ENCODE measurements at places on chromosomes 4 and X. TPM values are rescaled to one million over a fixed set of nuclear protein-coding genes. Genes with fewer than 3 reads are reported as not detected.

TDO2 gene
- 1.8 TPM for total RNA-seq

MAML3 gene
- 3.1 TPM for total RNA-seq

DNA sequence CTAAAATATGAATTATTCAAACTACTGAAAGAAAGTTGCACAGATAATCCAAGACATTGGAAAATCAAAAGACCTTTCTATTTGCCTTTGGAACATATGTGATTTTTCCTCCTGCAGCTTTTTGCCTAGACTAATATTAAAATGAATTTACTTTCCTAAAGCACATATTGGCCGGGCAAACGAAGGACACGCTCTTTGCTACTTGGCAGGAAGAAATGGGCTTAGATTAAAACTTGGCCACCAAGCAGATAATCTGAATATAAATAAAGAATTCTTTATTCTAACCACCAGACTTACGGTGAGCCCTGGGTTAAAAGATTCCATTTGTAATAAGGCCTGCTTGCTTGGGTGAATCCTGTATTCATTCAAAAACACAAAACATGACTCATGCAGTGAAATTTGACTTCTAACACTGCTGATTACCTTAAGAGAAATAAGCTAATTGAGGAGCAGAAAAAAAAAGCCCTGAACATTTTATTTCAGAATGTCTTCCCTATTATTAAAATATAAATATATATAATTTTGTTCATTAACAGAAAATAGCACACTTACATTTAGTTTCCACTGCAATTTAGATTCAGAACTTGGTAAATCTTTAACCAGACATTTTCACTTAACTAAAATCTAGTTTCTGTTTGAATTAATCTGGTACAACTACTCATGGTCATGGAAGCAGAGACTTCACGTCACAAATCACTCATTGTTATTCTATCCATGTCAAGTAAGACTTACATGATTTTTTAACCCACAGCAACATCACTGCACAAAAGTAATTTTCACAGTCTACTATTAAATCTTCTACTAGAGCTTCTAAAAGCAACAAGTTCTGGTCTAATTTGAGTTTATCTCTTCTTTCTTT, 116.1 kb upstream of the PLAC1 start:
- DNase-seq: no peak

CFP gene
- 0.18 TPM for total RNA-seq

SSX1 gene
- total RNA-seq: not detected

ASB11 gene
- total RNA-seq: not detected

GRCh38 chr4:1253831-1254230, 4.9 kb upstream of the CTBP1 start:
- DNase-seq: no peak

- DNase-seq: no peak
These were observed 755 bp downstream of the KLHL8 start for GRCh38 chr4:87219632-87220093.

DNA sequence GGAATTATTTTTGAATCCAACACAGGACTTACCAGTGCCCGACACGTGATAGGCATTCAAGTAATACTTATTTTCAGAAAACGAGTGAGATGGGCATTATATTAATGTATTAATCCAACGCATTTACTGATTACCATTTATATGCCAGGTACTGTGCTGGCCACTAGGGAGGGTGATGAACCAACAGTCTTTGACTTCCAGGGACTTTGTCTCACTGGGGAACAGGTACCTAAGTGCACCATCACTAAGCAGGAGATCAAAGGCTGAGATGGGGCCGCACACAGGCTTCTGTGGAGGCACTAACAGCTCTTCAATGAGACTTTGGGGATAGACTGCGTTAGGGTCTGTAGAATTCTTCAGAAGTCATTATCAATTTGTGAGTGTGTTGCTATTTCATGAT, 5.7 kb upstream of the TADA2B start:
- no peak for DNase-seq

MCF2 gene
- 2.8 TPM for total RNA-seq

RPS3A gene
- total RNA-seq: 4,133 TPM

CACNA1F gene
- not detected for total RNA-seq

GRCh38 chrX:148271263-148271662, 229.2 kb upstream of the AFF2 start:
- no peak for DNase-seq

DNA sequence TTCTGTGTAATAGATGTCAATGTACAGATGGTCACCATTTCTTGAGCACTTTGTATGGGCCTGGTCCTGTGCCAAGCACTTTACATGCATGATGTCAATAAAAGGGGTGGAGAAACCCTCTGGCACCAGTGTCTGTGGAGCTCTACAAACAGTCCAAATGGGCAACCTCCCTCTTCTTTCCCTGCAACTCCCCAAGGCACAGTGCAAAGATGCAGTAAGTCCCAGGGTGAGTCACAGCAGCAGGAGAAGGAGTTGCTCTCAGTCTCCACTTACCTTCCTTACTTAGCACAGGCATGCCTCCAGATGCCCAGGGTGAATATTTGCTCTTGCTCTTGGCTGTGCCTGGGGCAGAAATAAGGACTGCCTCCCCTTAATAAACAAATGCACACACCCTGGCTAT, 4.3 kb downstream of the OCIAD2 start:
- DNase-seq: peak; percentile 48

DCAF8L2 gene
- not detected for total RNA-seq

XK gene
- total RNA-seq: not detected

- DNase-seq: peak; percentile 62
These were observed 177.8 kb upstream of the ATP6AP2 start for GRCh38 chrX:40402831-40403533.

RAI2 gene
- 0.33 TPM for total RNA-seq

- no peak for DNase-seq
These were observed 54.7 kb downstream of the VSIG4 start for GRCh38 chrX:65985211-65985610.

- DNase-seq: peak; percentile 68
These were observed 62.8 kb downstream of the FAM9B start for GRCh38 chrX:8971116-8971515.

DNA sequence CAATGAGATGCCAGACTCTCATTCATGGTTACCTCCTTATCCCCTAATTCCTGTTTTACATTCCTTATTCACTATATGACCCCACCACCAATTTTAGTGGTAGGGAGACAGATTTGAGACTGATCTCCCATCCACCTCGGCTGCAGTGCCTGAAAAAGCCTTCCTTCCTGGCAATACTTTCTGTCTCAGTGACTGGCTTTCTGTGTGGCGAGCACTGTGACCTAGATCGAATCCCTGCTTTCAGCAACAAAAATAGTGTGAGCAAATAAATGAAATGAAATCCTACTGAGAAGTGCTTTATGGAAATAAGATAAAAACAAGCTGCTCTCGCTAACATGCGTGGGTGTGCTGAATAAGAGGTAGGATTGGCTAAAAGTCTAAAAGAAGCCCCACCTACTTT, 165.3 kb downstream of the GPM6A start:
- no peak for DNase-seq
